Naive thymus-derived CD8-positive, alpha-beta T cell (primary cell): ENCODE measurements at places on chromosomes 3 and 15.

- DNase-seq = no peak
Observed at GRCh38 chr3:102916532-102916931, 481.7 kb downstream of the ZPLD1 start.

- no peak for DNase-seq
Observed at GRCh38 chr3:138154534-138154933, 20.2 kb downstream of the DBR1 start.

DNA sequence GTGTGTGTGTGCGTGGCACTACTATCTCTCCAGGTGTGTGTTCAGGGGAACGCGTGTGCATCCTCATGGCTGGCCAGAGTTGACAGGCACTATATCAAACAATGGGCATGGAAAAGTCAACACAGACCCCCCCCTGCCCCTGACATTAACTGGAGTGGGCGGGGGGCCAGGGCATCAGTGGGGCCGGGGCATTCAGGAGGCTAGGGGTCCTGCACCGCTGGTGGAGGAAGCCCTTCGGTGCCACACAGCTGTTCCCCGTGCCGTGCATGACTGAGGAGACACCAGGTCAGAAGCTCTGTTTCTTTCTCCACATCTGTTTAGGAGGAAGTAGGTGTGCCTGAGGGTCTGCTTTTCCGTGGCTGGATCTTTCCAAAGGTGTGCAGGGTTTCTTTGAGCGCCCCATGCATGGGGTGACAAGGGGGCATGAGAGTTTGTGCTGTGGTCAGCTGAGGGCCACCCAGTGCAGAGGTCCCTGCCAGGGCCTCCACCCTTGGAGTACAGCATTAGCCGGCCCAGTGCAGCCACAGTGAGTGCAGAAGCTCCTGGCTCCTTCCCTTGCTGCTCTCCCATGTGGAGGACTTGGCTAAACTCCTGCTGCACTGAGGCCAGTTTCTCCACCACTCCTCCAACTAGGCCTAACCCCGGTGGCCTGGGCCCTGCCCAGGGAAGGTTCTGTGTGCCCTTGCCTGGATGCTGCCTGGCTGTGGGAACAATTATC, 7.5 kb downstream of the C3orf22 start:
- peak; percentile 57 for DNase-seq

GRCh38 chr3:105953831-105954230, 85.0 kb upstream of the CBLB start:
- DNase-seq = no peak

DNA sequence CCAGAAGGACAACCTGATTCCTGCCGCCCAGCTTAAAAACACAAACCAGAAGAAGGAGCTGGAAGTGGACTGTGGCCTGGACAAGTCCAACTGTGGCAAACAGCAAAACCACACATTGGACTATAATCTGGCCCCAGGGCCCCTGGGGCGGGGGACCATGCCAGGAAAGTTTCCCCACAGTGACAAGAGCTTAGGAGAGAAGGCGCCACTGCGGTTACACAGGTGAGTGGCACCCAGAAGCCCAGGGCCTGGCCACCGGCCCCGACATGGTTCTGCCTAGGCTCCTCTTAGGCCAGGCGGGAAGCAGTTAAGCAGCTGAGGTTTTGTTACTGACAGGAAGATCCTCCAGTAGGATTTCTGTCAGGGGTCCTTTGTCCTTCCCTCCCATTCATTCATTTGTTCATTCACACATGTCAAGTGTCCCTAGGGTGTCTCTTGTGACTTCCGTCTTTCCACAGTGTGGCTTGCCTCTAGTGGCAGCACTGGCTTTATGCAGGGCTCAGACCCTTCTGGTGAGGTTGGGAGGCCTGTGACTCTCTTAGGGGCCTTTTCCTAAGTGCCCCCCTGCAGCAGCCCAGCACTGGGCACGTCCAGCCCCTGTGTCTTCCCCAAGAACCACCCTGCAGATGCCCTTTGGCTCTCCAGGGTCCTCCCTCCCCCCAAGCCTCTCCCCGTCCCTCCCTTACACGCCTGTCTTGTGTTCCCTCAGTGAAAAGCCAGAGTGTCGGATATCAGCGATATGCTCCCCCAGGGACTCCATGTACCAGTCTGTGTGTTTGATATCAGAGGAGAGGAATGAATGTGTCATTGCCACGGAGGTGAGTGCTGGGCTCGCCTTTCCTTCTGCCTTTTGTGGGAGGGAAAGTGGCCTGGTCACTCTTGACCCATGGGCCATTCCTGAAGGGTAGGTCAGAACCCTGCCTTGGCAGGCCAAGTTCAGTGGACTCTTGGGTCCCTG, 7.8 kb downstream of the DLL4 start:
- no peak for DNase-seq

DNA sequence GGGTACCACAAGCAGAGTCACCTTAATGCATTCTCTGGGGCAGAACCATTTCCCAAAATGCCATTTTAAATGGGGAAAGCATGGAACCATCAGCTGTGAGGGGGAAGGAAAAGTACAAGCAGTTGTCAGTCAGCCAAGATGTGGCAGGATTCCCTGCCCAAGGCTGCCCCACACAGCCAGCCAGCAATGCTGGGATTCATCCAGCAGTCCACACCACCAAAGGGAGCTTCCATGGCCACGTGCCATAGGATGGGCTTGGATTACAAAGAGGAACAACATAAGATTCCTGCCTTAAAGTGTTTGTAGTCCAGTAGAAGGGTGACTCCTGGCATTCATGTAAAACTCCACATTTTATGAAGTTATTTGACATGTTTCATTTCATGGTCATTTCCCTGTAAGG, 233.3 kb downstream of the SHOX2 start:
- DNase-seq = no peak
